ENCODE measurements at places on chromosomes 1 and 21.

DNA sequence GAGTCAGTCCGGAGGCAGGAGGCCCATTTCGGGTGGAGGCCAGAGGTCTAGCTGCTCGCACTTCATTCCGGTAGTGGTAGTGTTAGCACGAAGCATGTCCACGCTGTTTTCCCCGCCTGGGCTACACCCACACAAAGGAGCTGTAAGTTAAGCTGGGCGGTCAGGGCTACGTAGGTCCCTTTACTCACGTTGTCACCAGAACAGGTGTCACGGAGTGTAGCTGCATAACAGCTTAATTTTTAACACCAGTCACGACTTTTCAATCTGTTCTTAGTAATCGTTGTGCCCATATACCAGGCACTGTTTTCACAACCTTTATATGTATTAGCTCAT, 15.6 kb downstream of the HLX start:
- DNase-seq, result no peak

GRCh38 chr1:76133977-76134376, 59.4 kb downstream of the ST6GALNAC3 start:
- DNase-seq, result no peak

DNA sequence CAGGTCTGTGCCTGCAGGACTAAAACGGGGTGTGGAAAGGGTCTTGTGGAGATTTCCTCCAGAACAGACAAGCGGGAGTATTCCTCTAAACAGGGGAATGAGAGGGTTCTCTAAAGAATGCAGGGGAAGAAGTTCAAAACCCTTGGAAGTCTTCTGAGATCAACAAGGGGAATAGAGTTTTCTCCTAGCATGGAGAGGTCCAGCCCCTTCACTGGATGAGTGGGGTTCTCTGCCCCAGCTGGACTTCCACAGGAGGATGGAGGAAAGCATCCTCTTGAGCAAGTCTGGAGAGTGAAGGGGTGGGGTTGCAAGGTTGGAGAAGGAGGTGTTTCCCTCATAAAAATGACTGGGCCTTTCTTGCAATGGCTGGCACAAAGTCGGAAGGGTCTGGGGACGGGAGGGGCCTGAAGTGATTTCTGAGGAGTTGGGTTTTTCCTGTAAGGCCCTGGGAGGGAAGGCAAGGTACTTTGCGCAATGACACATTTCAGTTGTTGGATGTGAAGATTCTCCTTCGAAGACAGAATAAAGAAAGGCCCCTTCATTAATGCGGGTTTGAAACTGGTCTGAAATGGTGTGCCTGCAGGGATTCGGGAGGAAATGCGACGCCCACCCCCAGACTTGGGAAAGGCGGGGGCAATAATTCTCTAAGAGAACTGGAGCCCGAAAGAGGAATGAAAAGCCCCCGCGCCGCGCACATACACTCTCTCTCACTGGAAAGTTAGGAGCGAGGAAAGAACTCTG, 884 bp downstream of the SPATA6 start:
- DNase-seq, result no peak

DNA sequence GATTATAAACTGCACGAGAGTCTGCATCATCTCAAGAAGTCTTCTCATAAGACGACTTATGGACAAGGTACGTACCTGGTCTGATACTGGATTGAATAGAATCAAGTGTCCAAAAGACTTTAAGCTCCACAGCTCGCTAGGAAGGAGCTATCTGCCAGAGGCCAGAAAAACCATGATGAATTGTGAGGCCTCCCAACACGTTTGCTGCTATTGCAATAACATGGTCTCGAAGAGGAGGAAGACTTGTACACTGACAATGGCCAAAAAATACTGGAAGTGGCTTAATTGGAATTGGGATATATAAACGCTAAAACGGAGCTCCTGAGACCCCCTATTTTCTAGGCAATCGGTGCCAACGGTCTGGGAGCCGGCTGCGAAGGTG, 534 bp downstream of the DNAJC28 start:
- DNase-seq, result no peak

GRCh38 chr1:169109561-169110134, 3.2 kb downstream of the ATP1B1 start:
- DNase-seq, result no peak

- DNase-seq, result no peak
Observed at GRCh38 chr21:20451046-20451445, 547.2 kb upstream of the NCAM2 start.

GRCh38 chr1:108117945-108118902, 81.9 kb downstream of the SLC25A24 start:
- DNase-seq, result no peak

DNA sequence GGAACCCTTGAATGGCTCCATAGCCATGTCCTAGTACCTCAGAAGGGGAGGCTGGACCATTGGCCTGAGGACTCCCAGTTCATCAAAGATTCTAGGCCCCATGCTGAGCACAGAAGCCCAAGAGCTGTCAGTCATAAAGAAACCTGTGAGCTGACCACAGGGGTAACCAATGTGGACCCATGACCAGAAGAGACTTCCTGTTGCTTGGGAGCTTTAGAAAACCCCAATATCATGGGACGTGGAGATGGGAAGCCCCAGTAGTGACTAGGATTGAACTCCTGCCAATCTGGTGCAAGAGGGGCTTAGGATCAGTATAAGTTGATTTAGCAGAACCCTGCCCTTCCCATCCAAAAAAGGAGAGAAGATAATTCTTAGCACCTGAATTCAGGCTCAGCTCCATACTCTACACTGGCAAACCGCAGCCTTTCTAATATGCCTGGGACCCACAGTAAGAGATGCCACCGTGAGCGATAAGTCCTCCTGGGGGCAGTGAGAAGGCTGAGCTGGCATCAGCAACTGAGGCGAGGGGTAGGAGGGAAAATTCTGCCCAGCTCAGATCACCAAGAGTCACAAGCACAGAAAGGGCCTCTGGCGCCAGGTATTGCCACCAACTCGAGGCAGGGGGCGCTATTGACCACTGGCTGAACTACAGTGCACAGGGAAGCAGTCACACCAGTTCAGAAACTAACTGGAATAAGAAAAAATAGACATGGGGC, 108.9 kb downstream of the CAPN8 start:
- peak; percentile 81 for DNase-seq

- no peak for DNase-seq
Observed at GRCh38 chr1:6918925-6919511, 133.8 kb downstream of the CAMTA1 start.

DNA sequence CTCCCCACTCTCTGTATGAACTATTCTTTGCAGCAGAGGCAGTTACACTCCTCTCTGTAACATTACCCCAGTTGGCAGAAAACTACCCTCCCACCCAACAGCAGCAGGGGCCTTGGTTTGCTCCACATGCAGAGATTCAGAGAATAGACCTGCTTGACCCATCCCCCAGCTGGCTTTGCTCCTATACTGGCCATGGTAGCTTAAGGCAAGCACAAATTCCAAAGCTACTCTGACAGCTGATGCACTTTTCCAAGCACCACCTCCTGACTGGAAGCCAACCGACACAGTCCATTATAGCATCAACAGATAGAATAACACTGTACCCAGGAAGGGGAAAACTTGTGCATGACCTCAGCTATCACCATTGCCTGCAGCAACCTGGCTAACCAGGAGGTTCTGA, 846.5 kb upstream of the NCAM2 start:
- no peak for DNase-seq

DNA sequence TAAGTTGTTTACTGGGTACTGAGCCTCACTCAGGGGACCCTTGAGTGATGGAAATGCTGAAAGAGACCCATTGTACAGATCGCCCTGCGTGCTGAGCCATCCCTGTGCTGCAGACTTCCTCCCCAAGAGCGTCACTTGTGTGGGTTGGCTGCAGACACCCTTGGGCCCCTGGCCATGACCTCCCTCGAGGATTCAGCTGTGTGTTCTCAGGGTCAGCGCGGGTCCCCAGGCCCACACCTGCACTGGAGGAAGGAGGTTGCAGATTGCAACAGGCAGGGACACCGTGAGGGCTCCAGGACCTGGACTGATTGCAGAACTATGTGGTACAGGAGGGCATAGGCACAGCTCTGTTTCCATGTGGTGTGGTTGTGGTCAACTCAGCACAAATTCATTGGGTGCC, 4.4 kb downstream of the SNAP47 start:
- DNase-seq, result no peak

DNA sequence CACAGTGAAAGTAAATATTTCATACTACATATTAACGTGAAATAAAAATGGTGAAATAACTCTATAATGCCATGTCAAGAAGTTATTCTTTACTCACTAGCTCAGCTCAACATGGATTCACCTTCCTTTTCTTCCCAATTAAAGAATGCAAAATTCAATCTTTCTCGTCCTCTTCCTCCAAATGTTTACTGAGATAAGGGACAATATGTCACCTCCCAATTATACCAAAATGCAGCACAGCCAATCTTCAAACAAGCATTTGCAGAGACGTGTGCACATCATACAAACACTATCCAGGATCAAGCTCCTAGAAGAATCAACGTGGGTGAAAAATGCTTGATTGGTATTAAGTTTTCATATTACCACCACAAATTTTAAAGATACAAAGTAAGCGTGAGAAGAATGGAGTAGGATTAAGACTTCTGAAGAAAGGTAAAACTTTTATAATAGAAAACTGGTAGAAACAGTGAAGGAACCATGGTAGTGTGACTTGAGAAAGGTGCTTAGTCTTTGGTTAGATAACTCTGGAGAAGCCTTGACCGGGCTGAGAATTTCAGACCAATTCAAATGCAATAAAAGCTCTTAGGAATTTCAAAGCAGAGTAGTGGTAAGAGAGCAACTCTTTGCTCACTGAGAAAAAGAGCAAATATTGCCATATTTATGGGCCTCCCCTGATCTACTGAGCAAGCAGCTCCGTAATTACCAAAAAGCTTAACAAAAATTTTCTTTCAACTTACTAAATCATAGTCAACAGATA, 7.2 kb downstream of the PTP4A2 start:
- no peak for DNase-seq

DNA sequence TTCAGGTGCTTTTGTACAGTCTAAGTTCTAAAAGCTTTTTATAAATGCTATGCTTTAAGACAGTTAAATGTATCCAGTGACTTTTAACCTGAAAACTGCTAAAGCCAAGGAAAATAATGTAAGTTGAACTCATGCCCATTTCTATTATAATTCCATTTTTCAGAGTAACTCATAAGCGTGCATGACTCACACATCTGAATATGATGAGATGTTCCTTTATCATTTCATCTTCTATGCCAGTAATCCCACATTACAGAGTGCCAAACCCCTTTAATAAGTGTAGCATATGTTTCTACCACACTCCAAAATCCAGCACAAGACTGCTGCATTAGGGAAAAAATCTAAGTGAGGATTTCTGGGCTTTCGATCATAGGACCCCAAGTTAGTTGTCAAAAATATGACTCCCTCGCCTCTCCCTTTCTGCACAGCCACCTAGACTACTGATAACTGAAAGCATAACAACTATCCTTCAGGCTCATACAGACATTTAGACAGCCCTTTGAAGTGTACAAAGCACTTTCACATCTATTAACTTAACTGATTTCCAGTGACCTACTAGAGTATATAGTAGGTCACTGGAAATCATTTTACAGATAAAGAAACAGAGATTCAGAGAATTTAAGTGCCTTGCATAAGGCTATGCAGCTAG, 45.3 kb downstream of the JAK1 start:
- no peak for DNase-seq

GRCh38 chr1:206540044-206540780, 32.9 kb downstream of the RASSF5 start:
- no peak for DNase-seq

DNA sequence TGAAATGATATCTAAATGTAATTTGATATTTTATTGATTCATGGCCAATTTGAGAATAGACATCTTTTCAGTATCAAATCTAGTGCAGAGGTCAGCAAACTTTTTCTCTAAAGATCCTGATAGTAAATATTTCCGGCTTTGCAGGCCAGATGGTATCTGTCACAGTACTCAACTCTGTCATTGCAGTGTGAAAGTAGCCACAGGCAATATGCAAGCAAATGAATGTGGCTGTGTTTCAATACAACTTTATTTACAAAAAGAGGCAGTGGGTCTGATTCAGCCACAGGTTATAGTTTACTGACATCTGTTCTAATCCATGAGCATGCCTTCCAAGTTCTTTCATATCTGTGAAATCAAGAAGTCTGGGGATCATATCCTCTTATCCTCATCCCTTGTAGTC, 221.2 kb downstream of the PRDM2 start:
- no peak for DNase-seq

- no peak for DNase-seq
Observed at GRCh38 chr1:8669606-8670335, 147.7 kb downstream of the RERE start.

GRCh38 chr1:84772428-84772943, 82.2 kb upstream of the SSX2IP start:
- peak; percentile 76 for DNase-seq

GRCh38 chr1:36872858-36873257, 161.5 kb downstream of the GRIK3 start:
- no peak for DNase-seq

- no peak for DNase-seq
Observed at GRCh38 chr1:34213956-34214355, 37.2 kb downstream of the C1orf94 start.

DNA sequence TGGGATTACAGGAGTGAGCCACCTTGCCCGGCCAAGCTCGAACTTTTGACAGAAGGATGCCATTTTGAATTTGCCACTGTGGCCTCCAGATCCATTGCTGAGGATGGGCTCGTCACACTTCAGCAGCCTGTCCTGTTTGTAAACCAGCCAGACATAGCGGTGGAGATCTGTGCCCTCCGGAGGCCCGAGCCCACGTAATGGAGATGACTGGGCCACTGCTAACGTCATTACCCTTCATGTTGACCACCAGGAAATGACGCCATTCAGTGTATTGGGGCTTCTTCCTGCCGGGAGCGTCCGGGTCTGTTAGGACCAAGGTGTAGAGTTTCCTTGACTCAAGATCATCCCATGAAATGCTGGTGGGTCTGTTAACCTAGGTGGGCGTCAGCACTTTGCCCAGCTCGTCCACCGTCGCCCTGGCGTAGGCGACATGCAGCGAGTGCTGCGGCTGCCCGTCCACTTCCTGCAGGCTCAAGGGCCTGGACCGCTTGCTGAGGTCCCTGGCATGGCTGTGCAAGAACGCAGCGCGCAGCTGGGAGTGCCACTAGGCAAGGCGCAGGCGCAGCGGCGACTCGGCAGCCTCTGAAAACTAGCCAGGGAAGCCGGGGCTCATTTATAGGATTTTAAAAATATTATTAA, 40.8 kb downstream of the PTPRC start:
- peak; percentile 50 for DNase-seq

GRCh38 chr1:33060579-33061083, 20.3 kb upstream of the AZIN2 start:
- DNase-seq, result no peak

GRCh38 chr1:202625416-202626360, 84.6 kb downstream of the SYT2 start:
- DNase-seq, result peak; percentile 77

DNA sequence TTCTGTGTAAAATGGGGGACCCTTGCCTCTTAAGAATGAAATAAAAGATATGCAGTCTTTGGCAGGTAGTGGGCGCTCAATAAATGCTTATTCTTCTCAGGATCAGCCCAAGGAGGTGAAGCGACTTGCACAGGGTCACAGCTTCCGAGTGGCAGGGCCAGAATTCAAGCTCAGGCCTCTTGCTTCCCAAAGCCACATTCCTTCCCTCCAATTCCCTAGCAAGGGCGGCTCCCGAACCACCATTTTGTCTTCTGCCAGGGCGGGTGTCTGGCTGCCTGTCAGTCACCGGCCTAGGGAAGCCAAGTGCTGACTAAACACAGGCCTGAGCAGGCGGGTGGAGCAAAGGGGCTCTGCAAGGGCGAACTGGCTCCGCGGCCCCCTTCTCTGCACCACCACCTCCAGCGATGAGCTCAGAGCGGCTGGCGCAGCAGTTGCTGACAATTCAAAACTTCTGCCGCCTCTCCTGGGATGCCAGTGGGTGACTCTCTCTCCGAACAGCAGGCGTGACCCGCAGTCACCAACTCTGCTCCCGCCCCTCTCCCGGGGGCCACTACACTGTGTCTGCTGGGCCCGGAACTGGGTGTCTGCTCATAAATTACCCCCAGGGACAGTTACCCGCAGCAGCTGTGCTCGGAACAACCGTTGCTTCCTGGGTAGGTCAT, 10.8 kb downstream of the GPR3 start:
- peak; percentile 54 for DNase-seq
